ENCODE measurements at places on chromosomes 7 and 10. TPM values are rescaled to one million over a fixed set of nuclear protein-coding genes. Genes with fewer than 3 reads are reported as not detected.

Gene OR2A42
- total RNA-seq: not detected

Gene CDNF
- 2.9 TPM for total RNA-seq

Gene CC2D2B
- total RNA-seq: not detected

Gene NFE2L3
- 2.2 TPM for total RNA-seq

Gene LIPA
- total RNA-seq: 22.3 TPM

DNA sequence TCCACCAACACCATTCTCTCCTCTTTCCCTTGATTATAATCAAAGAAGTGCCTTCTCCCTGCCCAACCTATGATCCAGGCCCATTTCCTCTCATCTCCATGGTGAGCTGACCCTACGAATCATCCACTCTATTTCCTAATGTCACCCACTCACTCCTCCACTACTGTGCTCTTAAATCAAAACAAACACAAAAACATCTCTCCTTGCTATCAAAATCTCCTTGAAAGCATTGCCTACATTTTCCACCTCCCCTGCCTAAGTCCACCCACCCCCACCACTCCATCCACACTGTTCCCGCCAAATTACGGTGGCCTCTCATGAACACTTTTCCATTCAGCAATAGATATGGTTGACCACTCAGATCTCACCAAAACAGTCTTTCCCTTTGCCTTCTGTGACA is 5.3 kb downstream of the DYDC1 start:
- H3K27ac ChIP-seq: no peak overlapping the region
- no peaks in the 10 kb centered on the region for H3K4me1 ChIP-seq
- no peaks in the 10 kb centered on the region for H3K36me3 ChIP-seq
- DNase-seq: no peak

DNA sequence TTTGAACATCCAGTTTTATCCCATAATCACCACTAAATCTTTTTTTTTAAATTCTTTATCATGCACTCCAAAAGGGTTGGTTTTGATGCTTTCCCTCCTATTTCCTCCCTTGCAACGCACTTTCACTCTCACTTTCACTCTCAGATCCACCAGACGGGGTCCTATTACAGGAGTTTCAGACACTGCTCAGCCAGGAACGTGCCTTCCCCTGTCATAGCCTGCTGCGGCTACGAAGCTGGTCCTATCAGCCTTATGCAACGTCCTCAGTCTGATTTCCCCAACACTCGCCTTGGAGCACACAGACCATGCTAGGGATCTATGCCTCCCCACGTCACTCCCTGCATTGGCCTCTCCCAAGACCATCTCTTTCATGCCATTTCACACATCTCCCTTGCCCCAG is 23.4 kb downstream of the ZPBP start:
- peaks cover 13% of the 10 kb centered on the region for H3K4me1 ChIP-seq
- H3K36me3 ChIP-seq: no peaks in the 10 kb centered on the region
- H3K27me3 ChIP-seq: peaks cover 20% of the 10 kb centered on the region
- peak overlapping the region; percentile 60 for H3K4me3 ChIP-seq

- H3K27me3 ChIP-seq: no peaks in the 10 kb centered on the region
- peaks cover 16% of the 10 kb centered on the region for H3K36me3 ChIP-seq
- H3K4me1 ChIP-seq: no peaks in the 10 kb centered on the region
- no peak for DNase-seq
Measured at GRCh38 chr10:127100983-127101615, 95.3 kb downstream of the INSYN2A start.

DNA sequence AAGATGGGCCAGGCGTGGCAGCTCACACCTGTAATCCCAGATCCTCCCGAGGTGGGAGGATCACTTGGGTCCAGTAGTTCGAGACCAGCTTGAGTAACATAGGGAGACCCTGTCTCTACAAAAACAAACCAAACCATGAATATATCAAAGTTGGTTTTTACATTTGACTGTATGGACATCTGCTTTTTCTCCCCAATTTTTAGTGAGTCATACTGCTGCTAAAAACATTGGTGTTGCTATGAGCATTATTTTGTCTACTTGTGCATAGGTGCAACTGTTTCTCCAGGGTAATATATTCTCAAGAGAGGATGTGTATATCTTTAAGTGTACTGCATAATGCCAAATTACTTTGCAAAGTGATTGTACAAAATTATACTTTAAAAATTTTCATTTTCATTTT is 769 bp upstream of the TMEM248 start:
- no peaks in the 10 kb centered on the region for H3K27me3 ChIP-seq
- peaks cover 15% of the 10 kb centered on the region for H3K36me3 ChIP-seq
- peak overlapping the region; percentile 66 for H3K27ac ChIP-seq

GRCh38 chr10:78953113-78953798 is 115.5 kb upstream of the ZMIZ1 start:
- H3K36me3 ChIP-seq: peaks cover 10% of the 10 kb centered on the region
- H3K27ac ChIP-seq: no peak overlapping the region
- H3K4me3 ChIP-seq: no peak overlapping the region

DNA sequence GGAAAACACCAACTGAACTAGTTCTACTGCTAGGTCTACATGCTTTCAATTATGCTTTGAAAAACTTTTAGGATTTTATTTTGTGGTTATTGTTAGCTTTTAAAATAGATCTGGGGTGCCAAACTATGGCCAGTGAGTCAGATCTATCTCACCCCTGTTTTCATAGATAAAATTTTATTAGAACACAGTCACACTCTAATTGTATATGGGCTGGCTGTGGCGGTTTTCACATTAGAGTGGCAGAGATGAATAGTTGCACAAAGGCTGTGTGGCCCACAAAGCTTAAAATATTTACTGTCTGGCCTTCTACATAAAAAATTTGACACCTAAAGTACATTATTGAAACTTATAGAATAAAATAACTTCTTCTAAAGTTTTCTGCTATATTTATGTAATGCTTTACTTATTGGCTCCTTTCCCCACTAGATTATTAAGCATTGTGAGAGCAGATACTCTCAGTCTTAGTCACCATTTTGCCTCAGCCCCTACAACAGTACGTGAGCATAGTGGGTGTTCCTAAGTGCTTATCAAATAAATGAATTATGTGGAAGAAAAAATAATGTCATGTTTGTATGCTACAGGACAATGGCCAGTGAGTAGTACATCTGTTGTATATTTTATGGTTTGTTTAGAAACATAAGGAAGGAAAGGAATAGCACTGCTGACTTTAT is 5.4 kb upstream of the SUV39H2 start:
- no peak overlapping the region for H3K4me3 ChIP-seq
- peak; percentile 13 for DNase-seq
- peaks cover 41% of the 10 kb centered on the region for H3K36me3 ChIP-seq
- no peak overlapping the region for H3K27ac ChIP-seq
- H3K27me3 ChIP-seq: no peaks in the 10 kb centered on the region

GRCh38 chr10:130762491-130762890 is 549.0 kb downstream of the TCERG1L start:
- no peaks in the 10 kb centered on the region for H3K27me3 ChIP-seq
- no peaks in the 10 kb centered on the region for H3K36me3 ChIP-seq
- no peak for DNase-seq
- no peak overlapping the region for H3K4me3 ChIP-seq

GRCh38 chr7:103735377-103735776 is 254.1 kb downstream of the RELN start:
- peak; percentile 4 for DNase-seq
- H3K4me1 ChIP-seq: no peaks in the 10 kb centered on the region
- no peaks in the 10 kb centered on the region for H3K36me3 ChIP-seq

DNA sequence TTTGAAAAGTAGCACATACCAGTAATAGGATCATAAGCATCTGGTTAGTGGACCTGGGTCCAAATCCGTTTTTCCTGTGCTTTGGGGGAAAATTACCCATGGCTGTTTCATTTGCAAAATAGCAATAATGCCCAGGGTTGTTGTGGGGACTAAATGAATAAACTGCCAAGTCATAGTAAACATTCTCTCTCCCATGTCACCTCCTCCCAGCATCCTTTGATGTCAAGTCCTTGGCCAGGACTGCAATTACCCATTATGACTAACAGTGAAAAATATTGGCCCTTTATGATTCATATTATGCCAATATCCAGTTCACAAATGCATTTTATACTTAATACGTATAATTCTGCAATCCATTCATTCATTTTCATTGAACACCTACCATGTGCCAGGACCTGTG is 23.0 kb downstream of the TOMM7 start:
- H3K36me3 ChIP-seq: no peaks in the 10 kb centered on the region
- H3K4me1 ChIP-seq: no peaks in the 10 kb centered on the region
- no peaks in the 10 kb centered on the region for H3K27me3 ChIP-seq
- no peak for DNase-seq
- no peak overlapping the region for H3K4me3 ChIP-seq
- no peak overlapping the region for H3K27ac ChIP-seq

DNA sequence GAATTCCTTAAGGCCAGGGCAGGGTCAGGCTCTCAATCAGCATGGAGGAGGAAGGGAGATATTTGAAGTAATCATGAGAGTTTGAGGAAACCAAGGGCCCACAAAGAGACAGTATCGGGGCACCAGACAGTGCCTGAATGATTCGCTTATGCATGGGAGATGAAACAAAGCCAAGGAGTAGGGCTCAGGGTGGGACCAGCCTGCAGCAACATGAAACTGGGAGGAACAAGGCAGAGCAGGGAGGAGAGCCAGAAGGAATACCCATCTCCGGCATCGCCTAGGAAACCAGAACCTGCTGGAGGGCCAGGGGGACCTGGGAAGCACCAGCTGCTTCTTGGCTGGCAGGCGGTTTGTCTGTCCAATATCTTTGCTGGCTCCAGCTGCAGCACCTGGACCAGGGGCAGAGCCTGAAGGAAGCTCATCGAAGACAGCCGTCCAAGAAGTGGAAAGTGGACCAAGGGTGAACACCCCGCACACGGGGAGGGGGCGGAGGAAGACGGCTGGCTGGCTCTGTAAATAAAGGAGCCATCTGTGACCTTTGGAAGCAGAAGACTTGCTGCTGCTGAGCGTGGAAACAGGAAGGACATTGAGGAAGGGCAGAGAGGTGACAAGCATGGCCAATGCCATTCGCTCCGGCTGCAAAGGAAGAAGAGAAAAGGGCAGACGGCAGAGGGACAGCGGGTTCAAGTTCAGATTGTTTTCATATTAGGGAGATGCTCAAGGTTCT is 34.4 kb upstream of the ECHDC3 start:
- H3K27me3 ChIP-seq: peaks cover 11% of the 10 kb centered on the region
- no peak overlapping the region for H3K27ac ChIP-seq
- no peak for DNase-seq
- no peaks in the 10 kb centered on the region for H3K4me1 ChIP-seq
- H3K36me3 ChIP-seq: no peaks in the 10 kb centered on the region

GRCh38 chr10:89144836-89145235 is 62.3 kb downstream of the CH25H start:
- no peak overlapping the region for H3K4me3 ChIP-seq
- no peak overlapping the region for H3K27ac ChIP-seq
- H3K27me3 ChIP-seq: no peaks in the 10 kb centered on the region
- no peak for DNase-seq
- H3K36me3 ChIP-seq: no peaks in the 10 kb centered on the region

DNA sequence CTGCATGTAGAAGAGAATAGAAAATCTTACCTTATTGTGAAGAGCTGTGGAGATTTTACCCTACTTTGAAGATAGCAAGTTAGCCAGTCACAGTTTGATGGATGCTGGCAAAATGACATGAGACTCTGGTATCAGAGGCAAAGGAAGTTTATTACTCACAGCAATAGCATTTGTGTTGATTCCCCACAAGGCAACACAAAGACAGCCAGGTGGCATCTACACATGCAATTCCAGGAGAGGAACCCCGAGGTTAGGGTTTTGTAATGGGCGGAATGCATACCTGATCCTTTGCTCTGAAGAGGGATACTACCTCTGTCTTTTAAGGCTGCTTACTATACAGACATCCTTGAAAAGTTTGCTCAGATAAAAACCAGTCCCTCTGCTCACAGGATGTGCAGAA is 59.5 kb downstream of the AHR start:
- no peaks in the 10 kb centered on the region for H3K27me3 ChIP-seq
- no peak for DNase-seq
- no peak overlapping the region for H3K27ac ChIP-seq
- H3K4me3 ChIP-seq: no peak overlapping the region
- H3K36me3 ChIP-seq: peaks cover 37% of the 10 kb centered on the region
- no peaks in the 10 kb centered on the region for H3K4me1 ChIP-seq

- no peaks in the 10 kb centered on the region for H3K27me3 ChIP-seq
- H3K27ac ChIP-seq: no peak overlapping the region
- no peaks in the 10 kb centered on the region for H3K36me3 ChIP-seq
- no peak overlapping the region for H3K4me3 ChIP-seq
- peaks cover 8% of the 10 kb centered on the region for H3K4me1 ChIP-seq
Measured at GRCh38 chr7:142375710-142376313, 118.0 kb upstream of the PRSS58 start.

- H3K4me3 ChIP-seq: no peak overlapping the region
- H3K4me1 ChIP-seq: no peaks in the 10 kb centered on the region
- no peak for DNase-seq
Measured at GRCh38 chr7:65342723-65343629, 30.7 kb upstream of the ZNF92 start.

GRCh38 chr7:47460251-47460989 is 121.5 kb downstream of the TNS3 start:
- peaks cover 21% of the 10 kb centered on the region for H3K36me3 ChIP-seq
- no peaks in the 10 kb centered on the region for H3K27me3 ChIP-seq
- peaks cover 25% of the 10 kb centered on the region for H3K4me1 ChIP-seq
- no peak overlapping the region for H3K4me3 ChIP-seq
- H3K27ac ChIP-seq: no peak overlapping the region

DNA sequence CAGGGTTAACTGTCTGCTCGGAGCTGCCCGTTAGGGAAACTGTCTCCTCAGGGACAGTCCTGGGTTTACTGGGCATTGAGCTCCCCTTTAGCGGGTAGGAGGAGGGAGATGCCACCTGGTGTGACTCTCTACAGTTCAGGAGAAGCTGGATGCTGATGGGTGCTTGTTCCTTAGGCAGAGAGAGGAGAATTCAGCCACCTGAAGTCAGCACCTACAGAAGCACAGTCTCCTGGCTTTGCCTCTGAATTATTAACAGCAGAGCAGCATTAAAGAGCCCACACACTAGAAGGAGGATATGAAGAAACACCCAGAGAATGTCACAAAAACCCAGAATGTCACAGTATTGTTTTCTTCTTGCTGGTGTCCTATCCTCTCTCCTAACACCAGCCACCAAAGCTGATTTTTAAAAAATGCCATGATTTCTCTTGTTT is 696 bp downstream of the GIMAP4 start:
- H3K4me3 ChIP-seq: no peak overlapping the region
- H3K36me3 ChIP-seq: peaks cover 6% of the 10 kb centered on the region
- H3K27me3 ChIP-seq: no peaks in the 10 kb centered on the region
- H3K27ac ChIP-seq: no peak overlapping the region
- no peaks in the 10 kb centered on the region for H3K4me1 ChIP-seq
